ENCODE measurements at places on chromosomes 11 and 22.
A peak's percentile ranks its signal among the peaks of the same experiment; 100 is the strongest.

DNA sequence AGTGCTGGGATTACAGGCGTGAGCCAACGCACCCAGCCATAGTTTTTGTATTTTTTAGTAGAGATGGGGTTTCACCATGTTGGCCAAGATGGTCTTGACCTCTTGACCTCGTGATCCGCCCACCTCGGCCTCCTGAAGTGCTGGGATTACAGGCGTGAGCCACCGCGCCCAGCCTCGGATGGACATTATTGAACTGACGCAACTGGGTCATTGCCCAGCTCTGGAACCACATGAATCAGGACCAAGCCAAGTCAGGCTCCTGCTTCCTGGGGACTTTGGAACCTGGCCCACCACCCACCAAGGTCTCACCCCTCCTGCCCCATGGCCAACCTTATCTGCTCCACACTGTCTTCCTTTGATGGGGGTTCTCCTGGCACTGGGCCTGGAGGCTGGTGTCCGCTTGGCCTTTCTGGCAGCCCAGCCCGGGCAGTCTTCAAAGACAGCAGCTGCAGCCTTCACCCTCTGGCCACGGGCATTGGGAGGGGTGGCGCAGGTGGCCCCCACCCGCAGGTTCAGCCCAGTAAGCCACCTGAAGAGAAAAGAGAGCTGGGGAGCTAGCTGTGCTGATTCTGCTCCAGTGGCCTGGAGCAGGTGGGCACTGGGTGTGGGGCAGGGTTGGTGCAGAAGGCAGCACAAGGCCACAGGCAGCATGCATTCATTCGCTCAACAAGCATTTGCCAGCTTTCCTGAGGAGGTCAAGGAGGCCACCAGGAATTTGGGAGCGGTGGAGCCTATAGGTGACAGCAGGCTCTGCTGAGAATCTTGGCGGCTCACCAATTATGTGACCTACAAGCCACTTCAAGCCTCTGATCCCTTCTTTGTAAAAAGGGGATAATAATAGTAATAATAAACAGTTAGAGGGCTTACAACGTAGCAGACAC lies 5.7 kb downstream of the CHADL start:
- no peak for DNase-seq

DNA sequence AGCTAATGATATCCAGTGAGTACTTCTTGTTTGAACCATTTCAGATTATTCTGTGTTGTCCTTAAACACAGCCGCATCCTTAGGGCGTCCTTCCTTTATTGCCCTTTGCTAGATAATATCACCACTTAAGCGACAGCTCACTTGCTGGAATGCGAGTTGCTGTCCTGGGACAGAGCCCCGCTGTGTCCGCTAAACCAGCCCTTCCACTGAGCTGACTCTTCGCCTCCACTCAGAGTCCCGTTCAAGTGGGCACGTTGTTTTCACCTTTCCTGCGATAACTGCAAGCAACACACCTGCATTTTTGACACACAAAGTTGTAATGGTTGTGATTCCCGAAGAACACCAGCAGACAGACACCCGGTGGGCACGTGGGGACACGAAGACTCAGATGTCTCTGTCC lies 140.0 kb downstream of the TBC1D22A start:
- no peak for DNase-seq

DNA sequence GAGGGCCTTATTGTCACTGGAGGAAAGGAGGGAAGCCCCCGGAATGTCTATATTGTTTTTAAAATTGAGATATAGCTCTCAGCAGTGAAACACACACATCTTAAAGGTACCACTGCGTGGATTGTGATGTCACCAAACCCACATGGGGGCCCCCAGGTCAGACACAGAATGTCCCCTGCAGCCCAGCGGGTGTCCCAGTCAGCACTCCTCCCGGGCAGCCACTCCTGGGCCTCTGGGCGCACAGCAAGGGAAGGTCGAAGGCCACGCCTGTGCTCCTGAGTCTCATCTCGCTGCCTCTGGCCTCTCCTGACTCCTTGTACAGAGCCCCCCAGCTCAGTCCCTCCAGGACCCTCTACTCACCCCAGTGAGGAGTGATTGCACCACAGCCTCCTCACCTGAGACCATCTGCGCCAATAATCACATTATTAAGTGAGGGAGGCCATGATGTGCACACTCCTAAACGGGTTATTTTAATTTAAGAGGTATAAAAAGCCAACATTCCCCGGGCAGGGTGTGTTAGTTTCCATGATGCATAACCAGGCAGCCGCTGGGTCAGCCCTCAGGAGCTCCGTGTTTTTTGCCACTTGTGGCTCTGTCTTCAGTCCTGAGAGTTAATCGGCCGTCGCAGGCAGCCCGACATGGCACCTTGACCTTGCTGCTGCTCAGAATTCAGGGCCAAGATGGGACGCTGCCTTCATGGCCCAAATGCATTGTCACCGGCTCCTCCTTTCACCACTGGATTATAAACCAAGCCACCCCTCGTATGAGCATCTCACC lies 1089.3 kb downstream of the BRD1 start:
- DNase-seq = no peak

DNA sequence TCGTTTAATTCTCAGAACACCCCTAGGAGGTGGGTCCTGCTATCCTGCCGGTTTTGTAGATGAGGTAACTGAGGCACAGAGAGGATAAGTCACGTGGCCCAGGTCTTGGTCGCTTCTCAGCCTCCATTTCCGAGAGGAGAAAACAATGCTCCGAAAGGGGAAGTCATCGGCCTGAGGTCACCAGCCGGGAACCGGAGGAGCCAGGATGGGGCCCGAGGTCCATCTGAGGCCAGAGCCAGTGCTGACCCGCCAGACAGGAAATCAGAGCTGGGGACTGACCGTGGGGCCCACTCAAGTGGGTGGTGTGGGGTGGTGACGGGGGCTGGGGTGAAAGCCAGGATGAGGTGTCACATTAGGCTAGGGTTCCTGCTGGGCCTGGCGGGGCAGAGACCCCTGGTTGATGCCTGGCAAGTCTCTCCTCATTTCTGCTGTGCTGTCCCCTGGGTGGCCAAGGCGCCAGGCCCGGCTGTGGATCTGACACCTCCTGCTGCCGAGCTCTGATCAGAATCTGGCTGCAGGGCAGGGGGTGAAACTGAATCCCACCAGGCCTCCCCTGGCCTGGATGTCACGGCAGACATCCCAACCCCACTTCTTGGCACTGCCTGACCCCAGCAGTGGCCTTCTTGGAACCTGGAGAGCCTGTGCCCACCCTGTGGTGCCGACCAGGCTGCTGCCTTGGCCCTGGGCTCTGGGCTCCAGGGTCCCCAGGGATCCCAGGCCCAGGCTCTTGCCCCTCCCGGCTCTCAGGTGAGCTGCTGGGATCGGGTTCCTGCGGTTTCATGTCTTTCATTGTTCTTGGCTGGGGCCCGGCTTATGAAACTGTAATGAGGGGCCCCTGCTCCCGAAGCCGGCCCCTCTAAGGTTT lies 12.0 kb downstream of the TRIOBP start:
- no peak for DNase-seq

- DNase-seq = peak; percentile 51
Observed at GRCh38 chr11:64918017-64918416, 1.0 kb upstream of the ATG2A start.

- DNase-seq = no peak
Observed at GRCh38 chr11:134480136-134480712, 68.2 kb upstream of the B3GAT1 start.

DNA sequence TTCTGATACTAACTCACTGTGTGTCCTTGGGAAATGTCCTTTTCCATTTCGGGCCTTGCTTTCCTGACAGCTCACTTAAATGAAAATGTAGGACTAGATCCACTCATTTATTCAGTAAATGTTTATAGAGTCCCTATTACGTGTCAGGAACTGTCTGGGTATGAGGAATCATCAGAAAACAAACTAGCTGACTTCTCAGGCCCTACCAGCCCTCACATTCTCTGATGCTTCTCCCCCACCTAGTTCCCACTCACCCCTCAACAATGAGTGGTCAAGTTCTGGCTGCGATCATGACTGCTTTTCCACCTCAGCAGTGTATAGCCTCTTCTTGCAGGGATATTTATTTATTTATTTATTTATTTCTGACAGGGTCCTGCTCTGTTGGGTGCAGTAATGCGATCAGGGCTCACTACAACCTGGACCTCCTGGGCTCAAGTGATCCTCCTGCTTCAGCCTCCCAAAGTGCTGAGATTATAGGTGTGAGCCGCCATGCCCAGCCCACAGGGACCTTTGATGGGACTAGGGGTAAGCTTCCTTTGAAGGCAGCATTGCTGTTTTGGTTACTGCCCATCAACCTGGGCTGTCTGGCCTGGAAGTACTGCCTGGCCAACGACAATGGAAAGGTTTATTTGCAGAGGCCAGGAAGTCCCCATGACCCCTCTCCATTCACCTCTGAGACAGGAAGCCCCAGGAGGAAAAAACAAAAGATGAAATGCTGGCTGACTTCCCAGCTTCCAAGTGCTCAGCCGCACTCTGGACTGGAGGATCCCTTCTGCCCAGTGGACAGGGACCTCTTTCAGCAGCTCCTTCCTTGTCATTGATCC lies 33.1 kb upstream of the POLD3 start:
- DNase-seq = peak; percentile 56

- DNase-seq = no peak
Observed at GRCh38 chr22:36162127-36163034, 1.8 kb upstream of the APOL3 start.

- no peak for DNase-seq
Observed at GRCh38 chr11:127844876-127845275, 742.5 kb downstream of the ETS1 start.

DNA sequence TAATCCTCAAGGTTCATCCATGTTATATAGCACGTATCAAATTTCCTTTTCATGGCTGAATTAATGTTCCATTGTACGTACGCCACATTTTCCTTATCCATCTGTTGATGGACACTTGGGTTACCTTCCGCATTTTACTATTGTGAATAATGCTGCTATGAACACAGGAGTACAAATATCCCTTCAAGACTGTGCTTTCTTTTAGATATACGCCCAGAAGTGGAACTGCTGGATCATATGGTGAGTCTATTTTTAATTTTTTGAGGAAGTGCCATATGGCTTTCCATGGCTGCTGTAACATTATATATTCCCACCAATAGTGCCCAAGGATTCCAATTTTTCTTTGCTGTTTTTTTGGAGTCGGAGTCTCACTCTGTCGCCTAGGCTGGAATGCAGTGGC lies 6.0 kb downstream of the MRPL40 start:
- no peak for DNase-seq

GRCh38 chr11:116061322-116061721 lies 557.1 kb upstream of the CADM1 start:
- DNase-seq = no peak

DNA sequence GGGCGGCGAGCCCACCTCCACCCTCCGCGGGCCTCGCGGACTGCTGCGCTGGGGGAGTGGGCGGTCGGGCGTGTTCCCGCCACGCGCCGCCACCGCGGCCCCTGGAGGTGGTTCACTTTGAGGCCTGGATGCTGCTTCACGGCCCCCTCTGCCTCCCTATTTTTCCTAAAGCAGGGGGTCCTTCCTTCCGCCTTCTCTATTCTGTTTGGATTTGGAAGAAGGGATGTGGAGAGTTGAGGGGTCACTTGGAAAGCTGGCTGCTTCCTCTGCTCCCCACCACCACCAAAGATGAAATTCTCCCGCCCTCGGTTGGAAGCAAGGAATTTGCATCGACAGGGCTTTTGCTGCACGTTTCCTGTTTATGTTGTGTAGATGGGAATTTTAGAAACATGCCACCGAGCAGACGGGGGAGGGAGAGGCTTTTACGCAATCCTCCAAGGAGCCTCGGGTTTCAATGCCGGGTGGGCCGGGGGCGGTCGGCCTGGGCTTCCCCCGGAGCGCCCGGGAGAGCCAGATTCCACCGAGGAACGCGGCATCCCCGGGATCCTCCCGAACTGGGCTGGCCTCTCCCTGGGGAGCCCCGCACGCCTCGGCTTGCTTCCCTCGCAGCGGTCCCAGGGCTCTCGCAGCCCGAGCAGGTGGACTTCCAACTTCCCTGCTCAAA lies 403 bp upstream of the SBF2 start:
- DNase-seq = peak; percentile 45

GRCh38 chr11:132941024-132941646 lies 591.2 kb downstream of the OPCML start:
- peak; percentile 35 for DNase-seq

DNA sequence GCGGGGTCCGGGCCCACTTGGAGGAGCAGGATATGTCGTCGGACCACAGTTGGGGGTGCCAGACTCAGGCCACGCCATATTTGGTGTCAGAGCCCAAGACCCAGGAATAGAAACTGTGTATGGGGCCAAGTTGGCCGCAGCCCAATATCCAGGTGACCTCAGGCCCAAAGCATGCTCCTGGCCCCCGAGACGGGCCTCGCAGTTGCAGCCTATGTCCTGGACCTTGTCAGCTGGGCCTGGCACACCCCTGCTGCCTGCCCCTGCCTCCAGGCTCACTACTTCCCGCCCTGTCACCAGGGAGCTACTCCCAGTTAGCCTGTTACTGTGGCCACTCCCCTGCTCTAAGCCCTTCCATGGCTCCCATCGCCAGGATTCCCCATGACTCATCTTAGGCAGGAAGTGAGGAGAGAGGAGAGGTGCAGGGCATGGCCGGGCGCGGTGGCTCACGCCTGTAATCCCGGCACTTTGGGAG lies 23.1 kb downstream of the A4GALT start:
- peak; percentile 44 for DNase-seq

GRCh38 chr22:22092974-22093373 lies 110.4 kb upstream of the TOP3B start:
- no peak for DNase-seq

- DNase-seq = no peak
Observed at GRCh38 chr22:23263651-23264555, 83.6 kb downstream of the BCR start.

GRCh38 chr22:26432619-26433311 lies 3.7 kb downstream of the ASPHD2 start:
- no peak for DNase-seq

- no peak for DNase-seq
Observed at GRCh38 chr11:113728814-113729213, 22.7 kb upstream of the TMPRSS5 start.

DNA sequence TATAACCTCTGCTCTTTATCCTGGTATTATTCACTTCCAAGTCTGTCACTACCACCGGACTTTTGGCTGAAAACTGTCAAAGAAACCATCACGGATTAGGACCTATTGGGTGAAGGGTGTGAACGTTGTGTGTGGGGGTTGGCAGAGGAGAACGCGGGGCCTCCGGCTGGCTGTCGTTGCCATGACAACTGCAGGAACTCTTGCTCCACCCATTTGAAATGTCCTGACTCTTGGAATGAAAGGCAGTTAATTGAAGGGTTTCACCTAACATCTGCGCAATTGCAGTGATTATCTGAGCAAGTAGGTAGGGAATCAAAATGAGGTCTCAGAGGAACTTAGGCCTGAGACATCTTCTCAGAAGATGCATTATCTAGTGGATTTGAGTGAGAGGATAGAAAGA lies 60.9 kb upstream of the CLMP start:
- DNase-seq = no peak

Measured in PC-3 (cell line).